CD4-positive, alpha-beta T cell treated with Interleukin-4 for 1 hour (primary cell): ENCODE measurements at places on chromosomes 3 and 15.

DNA sequence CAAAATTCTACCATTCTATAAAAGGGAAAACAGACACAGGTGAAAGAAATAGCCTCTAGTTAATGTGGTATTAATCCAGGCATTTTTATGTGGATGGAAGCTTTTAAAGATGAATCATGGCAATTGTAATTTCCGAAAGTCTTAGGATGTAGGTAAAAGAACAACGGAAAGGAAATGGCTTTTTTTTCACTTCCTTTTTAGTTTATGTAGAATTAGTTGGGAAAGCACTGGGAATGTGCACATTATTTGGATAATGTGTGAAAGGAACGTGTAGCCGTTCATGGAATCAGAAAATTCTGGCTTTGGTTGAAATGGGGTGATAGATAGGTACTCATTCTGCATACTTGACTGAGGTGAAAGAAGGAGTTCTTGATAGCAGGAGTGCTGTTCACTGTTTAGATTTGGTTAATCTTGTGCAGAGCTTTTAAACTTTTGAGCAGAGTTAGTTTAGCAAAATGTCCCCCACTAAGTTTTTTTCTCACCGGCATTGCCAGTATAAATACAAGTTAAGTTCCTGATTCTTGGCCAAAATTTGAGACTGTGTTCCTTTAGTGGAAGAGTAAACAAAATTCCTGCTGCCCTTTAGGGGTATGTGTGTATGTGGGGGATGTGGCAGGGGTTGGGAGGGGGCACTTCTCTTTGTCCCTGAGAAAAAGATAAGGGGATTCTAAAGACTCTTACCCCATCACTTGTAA lies 20.2 kb upstream of the UTS2B start:
- no peak for DNase-seq

DNA sequence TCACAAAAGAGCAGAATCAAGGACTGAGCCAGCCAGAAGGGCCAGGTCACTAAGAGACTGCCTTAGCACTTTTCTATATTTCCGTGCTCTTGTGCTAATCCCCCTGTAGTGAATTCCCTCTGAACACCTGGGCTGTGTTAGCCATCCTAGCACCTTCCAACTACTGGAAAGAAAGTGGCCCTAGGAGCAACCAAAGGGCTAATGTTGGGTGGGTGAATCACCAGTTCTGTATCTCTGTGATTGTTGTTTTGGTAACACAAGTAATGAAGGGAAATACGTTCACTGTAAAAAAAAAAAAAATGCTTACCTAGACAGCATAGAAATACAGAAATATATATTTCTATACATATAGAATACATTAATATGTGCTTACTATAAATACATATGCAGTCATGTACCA lies 43.9 kb downstream of the PXYLP1 start:
- DNase-seq: no peak

DNA sequence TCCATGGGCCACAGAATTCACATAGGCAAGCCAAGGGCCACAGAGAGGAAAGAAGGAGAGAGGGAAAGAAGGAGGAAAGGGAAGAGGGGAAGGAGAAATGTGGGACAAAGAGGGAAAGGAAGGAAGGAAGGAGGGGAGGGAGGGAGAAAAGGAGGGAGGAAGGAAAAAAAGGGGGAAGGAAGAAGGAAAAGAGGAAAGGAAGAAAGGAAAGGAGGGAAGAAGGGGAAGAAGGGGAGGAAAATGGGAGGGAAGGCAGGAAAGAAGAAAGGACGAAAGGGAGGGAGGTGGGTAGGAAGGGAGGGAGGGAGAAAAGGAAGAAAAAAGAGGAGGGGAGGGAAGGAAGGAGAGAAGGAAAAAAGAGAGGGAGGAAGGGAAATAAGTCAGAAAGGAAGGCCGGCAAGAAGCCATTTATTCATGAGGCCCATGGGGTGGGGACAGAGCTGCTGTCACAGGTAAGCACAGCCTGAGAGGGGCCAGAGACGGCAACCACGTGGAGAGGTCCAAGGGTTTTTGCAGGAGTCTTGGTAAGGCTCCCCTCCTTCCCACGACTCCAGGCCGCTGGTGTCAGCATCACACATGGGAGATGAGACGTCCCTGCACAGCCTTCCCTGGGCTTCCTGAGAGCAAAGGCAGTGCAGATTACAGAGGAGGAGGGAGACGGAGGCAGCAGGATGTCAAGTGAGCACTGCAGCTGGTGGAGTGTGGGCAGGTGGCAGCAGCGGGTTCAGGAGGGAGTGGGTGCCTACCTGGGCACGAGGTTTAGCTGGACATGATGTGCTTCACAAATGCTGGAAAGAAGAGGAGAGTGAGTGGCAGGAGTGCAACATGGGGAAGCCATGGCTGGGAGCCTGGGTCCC lies 5.5 kb downstream of the MYL3 start:
- no peak for DNase-seq

DNA sequence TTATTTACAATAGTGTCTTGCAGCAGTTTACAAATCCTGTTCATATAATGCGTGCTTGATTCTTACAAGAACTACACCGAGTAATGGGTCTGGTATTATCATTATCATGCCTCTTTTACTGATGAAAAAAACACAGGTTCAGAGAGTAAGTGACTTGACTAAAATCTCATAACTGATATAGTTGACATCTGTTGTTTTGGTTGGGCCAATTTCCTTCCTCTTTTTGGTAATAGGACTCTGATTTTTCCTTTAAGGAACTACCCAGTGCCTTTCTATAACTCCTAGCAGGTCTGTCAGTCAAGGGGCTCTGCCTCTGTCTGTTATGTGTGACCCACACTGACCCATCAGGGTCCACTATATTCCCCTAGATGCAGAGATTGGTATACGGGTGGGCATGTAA lies 14.6 kb upstream of the BLOC1S6 start:
- DNase-seq: no peak

DNA sequence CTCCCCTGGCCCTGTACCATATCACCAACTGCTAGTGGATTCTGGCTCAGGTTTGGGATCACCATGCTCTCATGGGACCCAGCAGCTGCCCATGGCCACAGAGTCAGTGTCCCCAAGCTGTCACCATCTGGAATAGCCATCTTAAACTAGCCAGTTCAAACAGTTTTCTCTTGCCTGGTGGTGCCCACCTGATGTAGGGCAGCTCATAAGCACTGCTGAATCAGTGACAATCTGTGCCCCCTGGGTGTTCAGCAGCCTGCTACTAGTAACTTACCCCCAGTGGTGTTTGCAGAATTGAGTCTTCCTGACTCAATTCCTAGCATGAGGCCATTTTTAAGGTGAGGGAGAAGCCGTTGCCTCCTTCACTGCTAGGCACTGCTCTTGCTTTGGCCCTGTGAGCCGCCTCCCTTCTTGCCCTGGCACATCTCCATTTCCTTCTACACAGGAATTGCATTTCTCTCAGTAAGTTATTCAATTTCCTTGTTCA lies 7.9 kb downstream of the RPSA start:
- no peak for DNase-seq

DNA sequence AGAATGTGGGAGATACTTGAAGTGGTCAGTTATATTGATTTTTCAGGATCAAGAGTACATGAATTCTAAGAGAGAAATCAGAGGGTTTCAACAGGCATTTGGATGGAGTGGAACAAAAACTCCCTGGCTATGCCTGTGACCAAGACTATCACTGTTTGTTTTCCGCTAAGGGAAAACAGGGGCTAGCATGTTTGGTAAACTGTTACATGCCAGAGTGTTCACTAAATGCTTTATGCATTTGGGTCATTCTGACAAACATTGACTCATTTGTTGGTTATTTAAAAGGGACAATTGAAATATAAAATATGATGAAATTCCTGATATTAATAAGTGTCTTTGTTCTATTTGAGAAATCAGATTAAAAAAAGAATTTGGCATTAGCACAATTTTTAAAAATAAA lies 603.9 kb upstream of the KCNMB2 start:
- no peak for DNase-seq

DNA sequence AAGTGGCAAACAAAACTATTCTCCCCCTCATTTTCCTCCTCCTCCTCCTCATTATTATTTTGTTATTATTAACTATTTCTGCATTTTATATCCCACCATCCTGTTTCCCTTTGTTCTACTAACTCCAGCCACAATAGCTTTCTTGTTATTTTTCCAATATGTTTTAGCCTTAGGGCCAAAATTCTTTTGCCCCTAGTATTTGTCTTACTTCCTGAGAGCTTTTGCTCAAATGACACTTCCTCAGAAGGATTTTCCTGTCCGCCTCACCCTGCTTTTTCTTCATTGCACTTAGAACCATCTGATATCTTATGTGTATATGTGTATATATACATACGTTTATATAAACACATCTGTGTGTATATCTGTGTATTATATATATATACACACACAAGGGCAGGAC lies 32.7 kb upstream of the NUDT16 start:
- DNase-seq: no peak

- peak; percentile 57 for DNase-seq
Observed at GRCh38 chr3:128787256-128788253, 61.6 kb downstream of the RAB7A start.

DNA sequence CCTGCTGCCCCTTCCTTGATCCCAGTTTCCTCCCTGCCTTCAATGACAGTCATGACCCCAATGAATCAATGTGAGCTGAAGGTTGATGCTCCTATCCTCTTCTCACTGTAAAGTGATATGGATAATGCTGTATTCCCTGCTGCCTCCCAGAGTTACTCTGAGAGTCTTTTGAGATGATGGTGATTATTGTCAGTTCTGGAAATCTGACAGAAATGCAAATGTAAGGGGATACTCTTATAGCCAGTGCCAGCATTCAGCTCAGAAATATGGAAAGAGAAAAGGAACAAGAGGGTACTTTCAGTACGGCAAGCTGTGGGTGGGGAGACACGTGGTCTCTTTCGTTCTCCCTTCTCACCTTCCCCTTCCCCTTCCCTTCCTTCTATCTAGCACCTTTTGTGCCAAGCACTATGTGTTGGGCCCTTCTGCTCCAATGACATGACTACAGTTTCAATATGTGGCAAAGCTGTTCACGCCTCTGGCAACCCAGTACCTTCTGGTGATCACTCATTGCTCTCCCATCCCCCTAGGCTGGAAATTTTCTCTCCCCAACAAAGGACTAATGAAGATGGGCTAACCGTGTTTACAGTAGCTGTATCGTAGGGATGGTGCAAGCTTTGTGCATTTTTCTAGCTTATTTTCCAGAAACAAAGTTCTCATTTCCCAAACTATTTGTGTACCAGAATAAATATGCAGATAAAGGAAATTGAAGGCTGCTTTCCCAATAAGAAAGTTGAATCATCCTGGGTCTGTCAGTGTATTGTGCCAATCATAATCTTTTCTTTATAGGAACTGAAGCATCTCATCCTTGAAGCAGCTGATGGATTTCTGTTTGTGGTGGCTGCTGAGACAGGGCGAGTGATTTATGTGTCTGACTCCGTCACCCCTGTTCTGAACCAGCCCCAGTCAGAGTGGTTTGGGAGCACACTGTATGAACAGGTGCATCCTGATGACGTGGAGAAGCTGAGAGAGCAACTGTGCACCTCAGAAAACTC lies 70.3 kb downstream of the ARNT2 start:
- DNase-seq: no peak

- no peak for DNase-seq
Observed at GRCh38 chr3:61237858-61238257, 13.4 kb downstream of the FHIT start.

DNA sequence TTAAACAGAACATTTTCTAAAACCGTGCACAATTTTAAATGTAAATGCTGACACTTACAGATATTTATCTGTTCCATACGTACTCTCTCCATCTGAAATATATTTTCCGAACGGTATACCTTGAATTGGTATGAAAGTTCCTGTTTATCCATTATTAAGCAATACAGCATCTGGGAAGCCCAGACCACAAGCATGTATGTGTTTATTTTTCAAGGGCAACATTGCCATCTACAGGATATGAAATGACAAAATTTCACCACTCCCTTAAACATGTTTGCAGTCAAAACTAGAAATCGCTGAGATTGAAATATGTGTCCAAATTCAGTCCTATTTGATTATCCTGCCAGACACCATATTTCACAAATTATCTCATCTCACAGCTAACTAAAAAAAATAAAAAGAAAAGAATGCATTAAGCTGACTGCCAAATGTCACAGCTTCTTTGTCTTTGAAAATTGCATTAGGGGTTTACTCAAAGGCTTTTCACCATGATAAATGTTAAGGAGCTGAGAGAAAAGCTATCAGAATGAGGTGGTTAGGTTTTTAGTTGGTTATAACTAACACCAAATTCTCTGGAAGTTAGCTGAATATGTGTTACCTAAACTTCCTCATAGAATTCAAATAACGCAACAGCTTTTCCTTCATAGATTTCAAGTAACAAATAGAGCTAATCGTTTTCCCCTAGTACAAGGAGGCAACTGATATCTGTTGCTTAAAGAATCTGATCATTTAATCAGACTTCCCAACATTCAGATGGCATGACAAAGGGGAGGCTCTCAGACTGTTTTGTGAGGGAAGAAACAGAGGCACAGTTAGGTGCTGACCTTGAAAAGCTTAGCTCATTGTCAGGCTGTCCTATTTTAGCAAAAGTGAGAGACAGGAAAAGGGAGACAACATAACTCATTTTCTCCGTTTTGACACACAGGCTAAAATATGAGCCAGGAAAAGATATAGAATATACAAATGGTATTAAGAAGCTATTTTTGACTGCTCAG lies 533.1 kb downstream of the TBL1XR1 start:
- no peak for DNase-seq

DNA sequence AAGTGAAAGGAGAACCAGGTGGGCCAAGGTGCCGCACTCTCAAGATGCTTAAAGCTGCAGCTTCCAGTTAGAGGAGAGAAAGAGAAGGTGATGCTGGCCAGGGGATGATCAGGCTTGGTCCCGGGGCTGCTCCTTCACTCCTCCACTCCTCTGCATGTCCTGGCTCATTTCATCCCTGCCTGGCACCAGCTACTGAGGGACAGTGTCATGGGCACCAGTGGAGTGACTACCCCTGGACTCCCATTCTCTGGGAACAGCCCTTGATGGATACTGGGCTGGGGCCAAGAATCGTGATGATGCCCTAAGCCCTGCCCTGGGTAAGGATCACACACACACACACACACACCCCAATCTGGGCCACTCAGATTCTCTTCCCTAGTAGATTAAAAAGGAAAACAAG lies 243.7 kb downstream of the UACA start:
- DNase-seq: no peak

DNA sequence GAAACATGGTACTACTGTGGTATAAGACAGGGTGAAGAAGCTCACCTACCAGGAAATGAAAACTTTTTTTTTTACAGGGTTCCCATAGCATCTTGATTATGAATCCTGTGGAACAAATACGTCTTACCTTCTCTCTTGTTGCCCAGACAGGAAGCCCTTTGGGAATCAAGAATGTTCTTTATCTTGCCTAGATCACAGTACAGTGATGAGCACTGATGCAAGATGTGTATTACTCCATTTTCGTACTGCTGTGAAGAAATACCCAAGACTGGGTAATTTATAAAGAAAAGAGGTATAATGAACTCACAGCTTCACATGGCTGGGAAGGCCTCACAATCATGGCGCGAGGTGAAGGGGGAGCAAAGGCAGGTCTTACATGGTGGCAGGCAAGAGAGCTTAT lies 281.3 kb downstream of the UBE2E2 start:
- no peak for DNase-seq

GRCh38 chr3:82355228-82355627 lies 593.8 kb upstream of the GBE1 start:
- no peak for DNase-seq

DNA sequence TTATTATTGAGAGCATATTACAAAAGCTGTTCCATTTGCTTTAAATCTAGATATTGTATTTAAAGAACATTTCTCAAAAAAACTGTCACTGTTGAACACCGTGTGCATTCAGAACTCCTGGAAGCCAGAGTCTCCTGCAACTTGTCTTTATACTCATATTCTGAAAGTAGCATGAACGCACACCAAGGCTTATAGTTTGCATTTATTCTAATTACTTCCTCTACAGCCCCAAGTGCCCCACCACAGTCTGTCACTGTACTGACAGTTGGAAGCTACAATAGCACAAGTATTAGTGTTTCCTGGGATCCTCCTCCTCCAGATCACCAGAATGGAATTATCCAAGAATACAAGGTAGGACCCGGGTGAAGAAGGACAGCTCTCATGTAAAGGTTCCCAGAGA lies 537.4 kb downstream of the ROBO2 start:
- no peak for DNase-seq
